ENCODE measurements at places on chromosomes 2 and 18. TPM values are rescaled to one million over a fixed set of nuclear protein-coding genes. Genes with fewer than 3 reads are reported as not detected.

The GKN1 gene
- not detected for polyA plus RNA-seq

The SERPINB13 gene
- not detected for polyA plus RNA-seq

The TMEM247 gene
- polyA plus RNA-seq, result not detected

The FAHD2A gene
- polyA plus RNA-seq, result 51.5 TPM

The C2orf66 gene
- polyA plus RNA-seq, result 0.39 TPM

The SRD5A2 gene
- 0.04 TPM for polyA plus RNA-seq

The CHN1 gene
- polyA plus RNA-seq, result 18.4 TPM

The UGT1A3 gene
- not detected for polyA plus RNA-seq

The CHMP3 gene
- 144 TPM for polyA plus RNA-seq

The CCDC195 gene
- polyA plus RNA-seq, result not detected

The C1GALT1C1L gene
- polyA plus RNA-seq, result 2.0 TPM

The ABCB11 gene
- not detected for polyA plus RNA-seq

The RAB31 gene
- 27.0 TPM for polyA plus RNA-seq

The EIF5B gene
- 68.8 TPM for polyA plus RNA-seq

The KIAA2012 gene
- 0.14 TPM for polyA plus RNA-seq

The SERPINB12 gene
- not detected for polyA plus RNA-seq

The TMEM200C gene
- polyA plus RNA-seq, result 1.0 TPM

The ARPC2 gene
- 242 TPM for polyA plus RNA-seq

The LBX2 gene
- 2.2 TPM for polyA plus RNA-seq

Data from left renal pelvis (tissue), 4 donors.